ACHN (cell line): ENCODE measurements at places on chromosomes 16 and 17.

DNA sequence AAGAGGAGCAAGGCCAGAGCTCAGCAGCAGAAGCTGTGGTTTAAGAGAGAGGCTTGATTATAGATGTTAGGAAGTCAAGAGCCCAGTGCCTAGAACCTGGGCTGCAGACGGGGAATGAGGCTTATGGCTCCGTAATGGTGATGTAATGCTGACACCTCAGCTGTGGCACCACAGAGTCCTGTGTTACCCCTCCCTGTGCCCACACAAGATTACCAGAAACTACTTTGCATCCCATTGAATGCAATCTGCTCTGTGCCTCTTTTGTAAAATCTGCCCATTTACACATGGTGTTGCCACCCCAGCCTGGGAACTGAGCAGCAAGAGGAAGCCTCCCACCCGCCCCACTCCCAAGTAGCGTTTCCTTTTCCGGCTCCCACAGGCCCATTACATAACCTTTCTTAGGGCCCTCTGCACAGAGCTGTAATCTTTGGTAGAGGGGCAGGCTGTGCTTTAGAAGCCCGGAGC lies 57.0 kb downstream of the PITPNC1 start:
- DNase-seq = no peak

- DNase-seq = no peak
These were observed 1.8 kb downstream of the NLRP1 start for GRCh38 chr17:5582209-5583185.

GRCh38 chr16:3098459-3099394 lies at the start of gene ZSCAN10:
ZSCAN10 (minus strand) TSS chr16:3099294; CDS start chr16:3092937, 6,357 bp downstream.
- DNase-seq = no peak

DNA sequence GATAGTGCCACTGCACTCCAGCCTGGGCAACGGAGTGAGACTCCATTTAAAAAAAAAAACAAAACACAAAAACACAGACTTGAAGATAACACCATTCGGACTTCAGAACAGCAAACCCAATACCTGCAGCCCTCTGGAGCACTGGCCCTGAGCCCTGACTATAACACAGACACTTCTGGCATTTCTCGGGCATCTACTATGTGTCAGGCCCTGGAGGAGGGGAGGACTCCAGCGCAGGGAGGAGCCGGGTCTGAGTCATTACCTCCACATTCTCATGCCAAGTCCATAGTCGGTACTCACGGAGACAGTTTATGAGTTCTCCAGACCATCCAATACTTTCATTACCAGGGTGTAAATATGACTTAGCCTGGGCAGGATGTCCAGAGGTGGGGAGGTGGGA lies 48.8 kb downstream of the PITPNM3 start:
- DNase-seq = peak; percentile 86

- DNase-seq = peak; percentile 60
These were observed 37.0 kb downstream of the STXBP4 start for GRCh38 chr17:55005520-55005919.

GRCh38 chr16:50522324-50522723 lies 25.9 kb upstream of the NKD1 start:
- no peak for DNase-seq

- peak; percentile 53 for DNase-seq
These were observed 16.7 kb downstream of the RHOT1 start for GRCh38 chr17:32158870-32159585.

DNA sequence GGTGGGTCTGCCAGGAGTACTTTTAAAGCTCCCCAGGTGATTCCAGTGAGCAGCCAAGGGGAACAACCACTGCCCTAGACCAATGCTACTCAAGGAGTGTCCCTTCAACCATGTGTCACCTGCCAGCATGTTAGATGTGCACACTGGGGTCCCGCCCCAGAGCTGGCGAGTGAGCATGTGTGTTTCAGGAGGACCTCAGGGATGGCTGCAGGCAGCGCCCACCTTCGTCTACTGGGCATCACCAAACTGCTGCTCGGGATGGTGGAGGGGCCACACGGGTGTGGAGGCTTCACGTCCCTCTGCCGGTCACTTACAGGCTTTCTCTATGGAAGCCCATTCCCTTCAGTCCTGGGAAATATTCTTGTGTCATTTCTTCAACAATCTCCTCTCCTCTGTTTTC lies 29.0 kb upstream of the DOC2B start:
- no peak for DNase-seq

GRCh38 chr16:60675022-60675421 lies 1361.2 kb downstream of the CDH8 start:
- DNase-seq = no peak

- no peak for DNase-seq
These were observed 17.2 kb upstream of the BMERB1 start for GRCh38 chr16:15417197-15417596.

DNA sequence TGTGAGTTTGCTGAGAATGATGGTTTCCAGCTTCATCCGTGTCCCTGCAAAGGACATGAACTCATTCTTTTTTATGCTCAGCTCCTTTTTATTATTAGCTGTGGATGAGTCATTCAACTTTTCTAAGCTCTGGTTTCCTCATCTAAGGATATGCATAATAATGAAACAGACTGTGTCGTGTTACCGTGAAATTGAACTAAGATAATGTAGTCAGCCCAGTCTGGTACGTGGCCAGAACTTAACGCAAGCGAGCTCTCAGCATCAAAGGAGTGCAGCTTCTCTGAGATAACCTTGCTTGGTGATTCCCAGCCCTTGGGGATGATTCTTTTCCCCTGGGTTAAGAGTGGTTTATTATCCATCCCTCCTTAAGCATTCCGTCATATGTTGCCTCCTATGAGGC lies 454.3 kb upstream of the EEF2KMT start:
- no peak for DNase-seq

DNA sequence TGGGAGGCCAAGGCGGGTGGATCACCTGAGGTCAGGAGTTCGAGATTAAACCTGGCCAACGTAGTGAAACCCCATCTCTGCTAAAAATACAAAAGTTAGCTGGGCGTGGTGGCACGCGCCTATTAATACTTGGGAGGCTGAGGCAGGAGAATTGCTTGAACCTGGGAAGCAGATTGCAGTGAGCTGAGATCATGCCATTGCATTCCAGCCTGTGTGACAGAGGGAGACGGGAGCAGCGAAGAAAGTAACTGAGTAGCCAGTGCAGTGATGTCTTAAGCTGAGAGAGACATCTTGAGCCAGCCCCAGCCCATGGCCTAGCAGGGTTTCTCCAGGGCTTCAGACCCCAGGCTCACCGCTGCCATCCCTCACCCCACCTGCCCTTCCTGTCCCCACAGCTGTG lies 9.8 kb upstream of the SMIM5 start:
- DNase-seq = no peak
